ENCODE measurements at places on chromosomes 16 and 17.

DNA sequence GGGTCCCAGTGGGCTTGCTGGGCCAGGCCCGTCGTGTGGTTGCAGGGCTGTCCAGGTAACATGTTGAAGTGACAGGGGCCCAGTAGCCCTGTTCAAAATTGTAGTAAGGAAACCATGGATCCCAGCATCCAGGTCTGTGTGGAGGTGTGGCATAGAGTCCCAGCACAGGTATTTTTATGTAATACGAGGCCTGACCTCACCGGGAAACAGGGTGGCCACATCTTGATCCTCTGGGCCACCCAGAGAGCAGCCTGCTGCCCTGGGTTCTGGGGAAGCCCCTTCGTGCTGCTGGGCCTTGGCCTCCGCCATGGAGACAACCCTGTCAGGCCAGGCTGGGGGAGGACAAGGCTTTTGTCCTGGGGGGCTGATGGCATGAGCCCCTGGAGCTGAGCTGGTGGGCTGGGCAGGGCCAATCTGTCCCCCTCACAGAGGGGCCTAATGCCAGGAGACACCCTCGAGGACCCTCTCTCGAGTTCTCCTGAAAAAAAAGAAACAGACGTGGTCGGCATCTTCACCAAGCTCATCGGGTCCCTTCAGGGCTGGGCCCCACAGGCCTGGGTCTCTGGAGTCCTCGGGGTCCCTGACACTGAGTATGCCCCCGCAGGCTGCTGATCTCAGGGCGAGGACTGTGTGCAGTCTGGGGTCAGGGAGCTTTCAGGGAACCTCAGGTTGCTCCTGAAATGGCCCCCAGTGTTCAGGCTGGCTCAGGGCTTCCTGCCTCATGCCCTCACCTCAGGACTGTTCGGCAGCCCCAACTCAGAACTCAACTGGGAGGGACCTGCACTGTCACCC is 47.8 kb downstream of the TNFRSF13B start:
- no peak for DNase-seq

- no peak for DNase-seq
Measured at GRCh38 chr17:66310528-66311148, 8.2 kb downstream of the PRKCA start.

DNA sequence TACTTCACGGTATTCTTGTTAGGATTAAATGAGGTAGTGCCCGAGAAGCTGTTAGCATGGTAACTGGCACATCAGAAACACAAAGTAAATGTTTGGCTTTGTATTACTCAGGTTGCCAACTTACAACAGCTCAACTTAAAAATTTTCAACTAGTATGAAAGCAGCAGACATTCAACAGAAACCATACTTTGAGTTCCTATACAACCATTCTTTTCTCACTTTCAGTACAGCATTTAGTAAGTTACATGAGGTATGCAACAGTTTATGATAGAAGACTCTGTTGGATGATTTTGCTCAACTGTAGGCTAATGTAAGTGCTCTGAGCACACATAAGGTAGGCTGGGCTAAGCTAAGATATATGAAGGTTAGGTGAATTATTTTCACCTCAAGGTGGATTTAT is 7.7 kb downstream of the CENPN start:
- DNase-seq: no peak

- DNase-seq: peak; percentile 20
Measured at GRCh38 chr17:66347661-66348514, 45.5 kb downstream of the PRKCA start.

DNA sequence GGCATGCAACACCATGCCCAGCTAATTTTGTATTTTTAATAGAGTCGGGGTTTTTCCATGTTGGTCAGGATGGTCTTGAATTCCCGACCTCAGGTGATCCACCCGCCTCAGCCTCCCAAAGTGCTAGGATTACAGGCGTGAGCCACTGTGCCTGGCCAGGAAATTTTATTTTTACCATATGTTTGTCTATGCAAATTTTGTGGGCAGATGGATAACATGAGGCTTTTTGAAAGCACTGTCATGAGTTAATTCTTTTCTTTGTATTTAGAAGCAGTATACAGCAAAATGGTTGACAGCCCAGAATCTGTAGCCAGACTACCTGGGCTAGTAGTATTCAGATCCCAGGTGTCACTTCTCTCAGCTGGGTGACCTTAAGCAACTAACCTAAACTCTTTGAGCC is 8.5 kb upstream of the KPNB1 start:
- DNase-seq: no peak

DNA sequence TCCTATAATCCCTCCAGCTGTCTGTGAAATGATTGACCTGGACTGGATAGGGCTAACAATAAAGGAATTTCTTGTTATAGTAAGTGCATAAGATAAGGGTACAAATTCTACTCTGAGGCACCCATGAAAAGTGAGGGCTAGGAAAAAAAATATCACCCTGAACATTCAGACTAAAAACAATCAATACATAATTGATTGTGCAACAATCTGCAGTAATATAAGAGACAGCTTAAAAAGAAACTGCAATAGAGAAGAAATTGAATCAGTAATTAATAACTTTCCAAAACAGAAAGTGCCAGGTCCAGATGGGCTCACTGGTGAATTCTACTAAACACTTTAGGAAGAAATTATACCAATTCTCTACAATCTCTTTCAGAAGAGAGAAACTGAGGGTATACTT is 44.2 kb upstream of the CREBBP start:
- DNase-seq: no peak

GRCh38 chr16:50696575-50697420 is 3.4 kb downstream of the NOD2 start:
- DNase-seq: peak; percentile 51

DNA sequence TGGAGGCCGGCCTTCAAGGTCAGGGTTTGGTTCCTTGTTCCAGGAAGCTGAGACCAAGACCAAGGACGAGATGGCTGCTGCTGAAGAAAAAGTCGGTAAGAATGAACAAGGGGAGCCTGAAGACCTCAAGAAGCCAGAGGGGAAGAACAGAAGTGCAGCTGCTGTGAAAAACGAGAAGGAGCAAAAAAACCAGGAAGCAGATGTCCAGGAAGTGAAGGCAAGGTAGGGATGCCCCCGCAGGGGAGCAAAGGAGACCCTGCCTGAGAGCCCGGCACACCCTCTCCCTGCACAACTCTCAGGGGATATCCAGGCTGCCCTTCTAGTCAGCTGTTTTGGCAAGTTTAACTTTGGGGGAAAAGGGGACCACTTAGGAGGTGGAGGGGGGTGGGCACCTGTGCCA is 29.0 kb downstream of the RNF213 start:
- no peak for DNase-seq

GRCh38 chr16:63813862-63814261 is 1308.0 kb downstream of the CDH11 start:
- no peak for DNase-seq

DNA sequence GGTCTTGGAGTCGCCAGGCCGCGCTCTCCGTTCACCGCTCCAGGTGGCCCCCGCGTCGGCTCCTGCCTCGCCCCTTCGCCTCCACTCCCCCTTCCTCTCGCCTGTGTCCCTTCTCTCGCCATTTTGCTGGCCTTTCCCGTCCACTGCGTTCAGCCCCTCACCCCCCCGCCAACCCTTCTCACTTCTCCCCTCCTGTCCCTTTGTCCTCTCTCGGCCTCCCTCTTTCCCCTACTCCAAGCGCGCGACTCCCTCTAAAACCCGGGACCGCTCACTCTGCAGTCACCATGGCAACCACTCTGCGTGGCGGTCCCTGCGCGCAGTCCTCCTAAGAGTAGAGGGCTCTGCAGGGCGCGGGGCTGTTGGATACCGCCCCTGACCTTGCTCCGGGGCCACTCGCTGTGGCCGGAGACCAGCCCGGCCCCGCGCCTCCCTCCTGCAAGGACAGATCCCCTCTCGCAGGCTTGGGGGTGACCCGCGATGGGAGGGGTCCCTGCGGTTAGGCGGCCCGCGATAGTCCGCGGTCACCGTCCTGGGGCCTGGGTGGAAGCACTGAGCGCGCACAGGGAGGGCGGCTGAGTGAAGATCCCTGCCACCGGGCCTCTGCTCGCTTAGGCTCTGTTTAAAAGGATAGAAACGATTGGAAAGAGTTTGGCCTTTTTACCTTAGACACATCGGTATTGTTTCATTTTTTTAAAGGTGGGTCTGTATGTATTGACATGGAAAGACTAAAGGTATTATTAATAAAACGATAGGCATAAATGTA is 454 bp downstream of the CCDC40 start:
- DNase-seq: peak; percentile 51

DNA sequence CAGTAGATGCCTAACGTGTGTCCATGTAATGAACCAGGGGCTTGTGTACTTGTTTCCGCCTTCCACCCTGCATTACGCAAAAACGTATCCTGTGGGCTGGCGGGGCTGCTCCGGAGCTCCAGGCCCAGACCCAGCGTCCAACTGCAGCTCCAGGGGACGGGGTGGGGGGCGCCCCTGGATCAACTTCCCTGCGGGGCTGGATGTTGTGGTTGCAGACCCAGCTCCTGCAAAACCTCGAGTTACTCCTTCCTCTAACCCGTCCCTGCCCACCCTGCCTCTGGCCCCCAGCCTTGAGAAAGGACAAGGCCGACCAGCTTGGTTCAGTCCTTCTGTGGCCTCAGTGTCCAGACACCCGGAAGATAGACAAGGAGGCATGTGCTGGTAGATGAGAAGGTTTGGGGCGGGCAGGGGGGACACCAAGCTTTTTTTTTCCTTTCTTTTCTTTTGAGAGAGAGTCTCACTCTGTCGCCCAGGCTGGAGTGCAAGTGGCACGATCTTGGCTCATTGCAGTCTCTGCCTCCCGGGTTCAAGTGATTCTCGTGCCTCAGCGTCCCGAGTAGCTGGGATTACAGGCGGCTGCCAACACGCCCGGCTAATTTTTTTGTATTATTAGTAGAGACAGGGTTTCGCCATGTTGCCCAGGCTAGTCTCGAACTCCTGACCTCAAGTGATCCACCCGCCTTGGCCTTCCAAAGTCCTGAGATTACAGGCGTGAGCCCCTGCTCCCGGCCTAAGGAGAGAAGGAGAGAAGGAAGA is 731 bp upstream of the EXOC7 start:
- no peak for DNase-seq

DNA sequence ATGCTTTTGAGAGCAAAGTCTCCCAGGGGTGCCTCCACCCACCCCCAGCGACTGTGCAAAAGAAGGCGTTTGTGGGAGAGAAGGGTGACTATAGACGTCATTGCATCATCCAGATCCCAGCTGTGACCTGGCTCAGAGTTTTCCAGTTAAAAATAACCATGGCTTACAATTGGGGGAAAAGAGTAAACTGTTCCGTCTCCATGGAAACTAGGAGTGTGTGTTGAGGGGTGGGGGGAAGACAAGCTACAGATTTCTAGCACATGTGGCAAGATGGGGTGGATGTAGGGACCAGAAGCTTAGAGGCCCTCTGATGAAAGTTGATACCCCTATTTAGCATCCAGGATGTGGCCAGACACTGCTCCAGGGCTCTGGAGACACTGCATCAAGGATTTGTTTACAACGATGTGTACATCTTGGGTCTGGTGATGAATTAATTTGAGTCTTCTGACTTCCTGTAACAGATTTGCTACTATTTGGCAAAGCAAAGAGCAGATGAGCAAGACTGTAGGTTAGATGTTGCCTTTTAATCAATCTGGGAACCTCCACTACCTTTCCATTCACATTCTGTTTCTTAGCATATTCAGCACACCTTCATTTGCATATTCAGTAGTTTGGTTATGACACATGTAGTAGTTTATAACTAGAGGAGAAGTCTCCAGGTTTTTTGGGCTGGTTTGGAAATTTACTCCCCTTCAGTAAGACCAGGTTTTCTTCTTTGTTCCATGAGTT is 6.2 kb upstream of the DUSP14 start:
- DNase-seq: no peak

DNA sequence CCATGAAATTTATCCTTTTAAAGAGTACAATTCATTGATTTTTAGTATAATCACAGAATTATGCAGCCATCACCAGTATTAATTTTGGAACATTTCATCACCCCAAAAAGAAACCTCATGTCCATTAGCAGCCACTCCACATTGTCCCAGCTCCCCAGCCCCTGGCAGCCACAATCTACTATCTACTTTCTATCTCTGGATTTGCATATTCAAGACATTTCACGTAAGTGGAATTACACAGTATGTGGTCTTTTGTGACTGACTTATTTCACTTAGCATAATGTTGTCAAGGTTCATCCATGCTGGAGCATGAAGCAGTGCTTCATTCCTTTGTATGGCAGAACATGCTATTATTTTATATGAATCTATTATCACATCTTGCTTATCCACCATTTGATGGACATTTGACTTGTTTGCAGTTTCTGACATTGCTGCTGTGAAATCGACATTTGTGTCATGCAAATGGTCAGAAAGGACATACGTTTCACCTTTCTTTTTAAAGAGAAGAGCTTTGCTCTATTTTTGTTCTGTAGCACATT is 10.7 kb downstream of the METTL9 start:
- DNase-seq: no peak

GRCh38 chr17:43665084-43665936 is 3.6 kb upstream of the MEOX1 start:
- DNase-seq: no peak

DNA sequence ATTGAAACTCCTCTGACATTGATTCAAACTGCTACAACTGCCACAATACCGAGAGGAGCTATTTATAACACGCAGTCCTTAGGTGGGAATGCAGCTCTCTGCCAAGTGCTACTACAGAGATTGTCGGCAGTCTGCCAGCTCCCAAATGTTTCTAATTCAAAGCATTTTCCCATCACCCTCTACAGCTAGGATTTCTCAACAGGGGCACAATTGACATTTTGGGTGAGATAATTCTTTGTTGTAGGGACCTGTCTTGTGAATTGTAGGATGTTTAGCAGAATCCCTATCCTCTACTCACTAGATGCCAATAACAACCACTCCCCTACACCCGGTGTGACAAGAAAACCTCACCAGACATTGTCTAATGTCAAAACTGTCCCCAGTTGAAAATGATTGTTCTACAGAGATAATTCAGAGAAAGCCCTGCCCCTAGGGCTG is 7.8 kb upstream of the N4BP1 start:
- DNase-seq: peak; percentile 19

DNA sequence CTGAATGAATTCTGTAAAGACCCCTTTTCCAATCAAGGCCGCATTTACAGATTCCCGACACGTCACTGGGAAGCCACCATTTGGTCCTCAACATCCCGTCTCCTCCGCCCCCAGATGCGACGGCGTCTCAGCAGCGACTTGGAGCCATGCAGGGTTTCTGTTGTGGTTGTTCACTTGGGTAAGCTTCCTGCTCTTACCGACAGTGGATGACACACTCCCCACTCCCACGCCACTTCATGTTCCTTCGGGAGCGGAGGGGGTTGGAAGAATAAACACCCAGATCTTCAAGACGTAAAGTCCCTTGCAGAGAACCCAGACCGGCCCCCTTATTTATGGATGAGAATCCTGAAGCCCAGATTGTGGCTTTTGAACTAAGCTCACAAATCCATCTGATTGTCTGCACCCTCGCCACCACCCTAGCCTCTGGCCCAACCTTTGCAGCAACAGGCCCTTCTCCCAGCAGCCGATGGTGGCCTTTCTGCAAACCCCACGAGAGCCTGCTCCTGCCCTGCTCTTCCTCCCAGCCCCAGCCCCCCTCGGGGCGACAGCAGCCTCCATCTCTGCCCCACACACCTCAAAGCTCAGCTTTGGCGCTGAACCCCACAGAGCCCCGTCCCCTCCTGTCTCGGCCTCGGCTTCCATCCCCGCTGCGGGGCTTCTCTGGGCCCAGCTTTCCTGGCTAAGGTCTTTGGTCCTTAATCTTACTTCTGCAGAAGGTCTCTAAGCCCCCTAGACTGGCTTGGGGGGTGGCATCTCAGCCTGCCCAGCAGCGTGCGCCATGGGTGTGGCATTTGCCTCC is 19.0 kb upstream of the OSGIN1 start:
- no peak for DNase-seq

All from NCI-H2029 (cell line).